Activated CD4-positive, CD25-positive, alpha-beta regulatory T cell (primary cell): ENCODE measurements at places on chromosomes 2 and 18.

GRCh38 chr2:84849271-84849952 lies 31.5 kb downstream of the TRABD2A start:
- no peak for DNase-seq

DNA sequence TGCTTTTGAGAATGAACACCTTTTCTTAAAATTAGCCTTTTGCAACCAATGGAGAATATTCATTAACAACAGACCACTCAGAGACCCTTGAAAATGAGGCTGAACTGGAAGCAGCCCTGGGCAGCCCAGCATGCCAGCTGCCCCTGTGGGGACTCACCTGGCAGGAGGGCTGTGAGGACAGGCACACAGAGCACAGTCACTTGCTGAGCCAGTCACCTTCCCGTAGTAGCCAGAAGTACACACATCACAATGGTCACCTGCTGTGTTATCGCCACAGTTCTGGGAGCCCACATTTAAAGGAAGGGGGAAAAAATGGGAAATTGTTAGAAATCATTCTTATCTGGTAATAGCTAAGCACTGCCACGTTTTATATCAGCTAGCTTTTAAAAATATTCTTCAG lies 115.5 kb downstream of the LAMA1 start:
- no peak for DNase-seq

DNA sequence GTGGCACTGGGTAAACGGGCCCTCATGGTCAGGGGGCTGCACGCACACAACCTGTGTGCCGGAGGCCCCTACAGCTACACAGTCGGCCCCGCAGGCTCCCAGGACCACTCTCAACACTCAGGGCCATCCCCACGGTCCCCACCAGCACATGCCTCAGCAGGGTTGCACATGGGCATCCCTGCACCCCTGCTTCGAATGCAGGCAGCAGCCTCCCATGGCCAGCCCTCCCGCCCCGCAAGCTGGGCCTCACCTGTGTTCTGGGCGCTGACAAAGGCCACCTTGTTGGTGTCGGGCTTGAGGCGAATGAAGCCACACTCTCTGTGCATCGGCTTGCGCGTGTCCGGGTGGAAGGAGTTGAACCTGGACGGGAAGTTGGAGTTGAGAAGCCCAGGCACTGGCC lies 34.2 kb downstream of the THAP4 start:
- no peak for DNase-seq

DNA sequence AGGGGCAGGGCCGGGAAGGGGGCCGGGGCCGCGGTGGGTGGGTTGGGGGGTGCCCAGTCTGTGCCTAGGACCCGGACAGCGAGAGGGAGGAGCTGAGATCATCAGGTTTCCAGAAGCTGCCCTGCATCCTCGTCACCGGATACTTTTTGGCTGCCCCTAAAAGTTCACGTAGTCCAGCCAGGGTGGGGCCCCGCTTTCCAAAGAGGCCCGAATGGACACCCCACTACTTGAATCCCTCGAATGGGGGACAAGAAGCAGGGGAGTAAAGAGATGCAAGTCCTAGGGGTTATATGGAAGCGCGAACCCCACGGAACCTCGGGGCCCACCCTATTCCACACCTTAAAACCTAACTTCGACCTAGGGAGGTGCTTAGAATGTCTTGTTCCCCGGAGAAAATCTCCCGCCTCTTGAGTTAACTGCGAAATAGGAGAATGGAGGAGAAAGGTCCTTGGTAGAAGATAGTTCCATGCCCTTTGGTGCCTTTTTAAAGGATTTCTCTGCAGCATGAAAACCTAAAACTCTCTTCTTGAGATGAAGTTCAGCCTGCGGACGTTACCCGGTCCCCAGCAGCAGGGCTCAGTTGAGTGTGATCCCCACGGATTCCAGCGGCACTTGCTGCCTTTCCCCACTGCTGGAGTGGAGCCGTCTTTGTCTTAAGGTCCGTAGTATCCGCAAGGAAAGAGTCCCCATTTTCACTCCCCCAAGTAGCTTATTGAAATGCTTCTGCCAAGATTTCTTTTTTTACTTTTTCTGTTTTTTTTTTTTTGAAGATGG lies 2.1 kb upstream of the RNF152 start:
- no peak for DNase-seq

GRCh38 chr2:1478311-1479305 lies 65.3 kb downstream of the TPO start:
- no peak for DNase-seq

DNA sequence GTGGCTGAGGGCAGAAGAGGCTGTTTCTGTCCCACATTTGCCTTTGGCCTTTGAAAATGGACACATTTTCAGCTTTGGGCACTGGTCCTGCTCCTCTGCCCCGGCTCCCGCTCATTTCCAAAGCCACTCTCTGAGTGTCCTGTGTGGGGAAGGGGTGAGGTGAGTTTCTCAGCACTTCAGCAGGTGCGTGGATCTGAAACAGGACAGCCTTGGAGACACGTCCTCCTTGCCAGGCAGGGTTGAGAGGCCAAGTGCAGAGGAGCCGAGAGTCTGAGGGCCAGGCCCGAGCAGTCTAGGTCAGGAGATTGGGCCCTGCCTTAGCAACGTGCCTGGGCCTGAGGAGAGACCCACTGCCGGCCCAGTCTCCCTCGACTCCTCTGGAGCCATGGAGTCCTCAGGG lies 21.9 kb upstream of the ALPI start:
- DNase-seq = no peak
